Omental fat pad (tissue), 4 donors: ENCODE measurements at places on chromosomes 16 and 17.

- no peak for DNase-seq
These were observed 492 bp upstream of the CAMTA2 start for GRCh38 chr17:4987767-4988567.

- no peak for DNase-seq
These were observed 53.8 kb upstream of the LYRM9 start for GRCh38 chr17:27947005-27947406.

DNA sequence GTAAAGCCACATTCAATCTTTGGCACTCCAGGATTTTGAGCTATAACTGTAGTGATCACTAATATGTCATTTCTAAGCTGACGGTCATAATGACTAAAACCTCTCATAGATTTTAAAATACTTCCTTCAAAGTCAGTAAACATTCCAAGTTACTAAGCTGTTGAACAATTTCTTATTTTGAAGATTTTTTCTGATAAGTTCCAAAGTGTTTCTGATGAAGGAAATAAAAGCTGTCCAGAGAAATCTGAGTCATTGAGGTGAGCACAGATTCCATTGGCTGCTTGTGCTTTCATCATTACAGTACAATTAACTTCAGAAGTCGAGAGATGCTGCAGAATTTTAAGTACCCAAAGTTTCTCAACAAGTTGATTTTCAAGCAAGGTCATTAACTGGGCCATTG lies 23.9 kb downstream of the NLRC5 start:
- no peak for DNase-seq

DNA sequence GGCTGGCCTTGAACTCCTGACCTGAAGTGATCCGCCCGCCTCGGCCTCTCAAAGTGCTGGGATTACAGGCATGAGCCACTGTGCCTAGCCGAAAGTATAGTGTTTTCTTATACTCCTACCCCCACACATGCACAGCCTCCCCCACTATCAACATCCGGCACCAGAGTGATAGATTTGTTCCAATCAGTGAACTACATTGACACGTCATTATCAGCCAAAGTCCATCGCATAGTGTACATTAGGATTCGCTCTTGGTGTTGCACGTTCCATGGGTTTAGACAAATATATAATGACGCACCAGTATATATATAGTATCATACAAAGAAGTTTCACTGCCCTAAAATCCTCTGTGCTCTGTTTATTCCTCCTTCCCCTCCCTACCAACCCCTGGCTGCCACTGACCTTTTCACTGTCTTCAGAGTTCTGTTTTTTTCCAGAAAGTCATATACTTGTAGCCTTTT lies 11.9 kb upstream of the TM4SF5 start:
- DNase-seq: no peak

GRCh38 chr16:27185776-27186130 lies 17.6 kb upstream of the KDM8 start:
- no peak for DNase-seq

- no peak for DNase-seq
These were observed 79.9 kb downstream of the TMC6 start for GRCh38 chr17:78048346-78049292.

- no peak for DNase-seq
These were observed 85.1 kb downstream of the RGS9 start for GRCh38 chr17:65222214-65222738.

DNA sequence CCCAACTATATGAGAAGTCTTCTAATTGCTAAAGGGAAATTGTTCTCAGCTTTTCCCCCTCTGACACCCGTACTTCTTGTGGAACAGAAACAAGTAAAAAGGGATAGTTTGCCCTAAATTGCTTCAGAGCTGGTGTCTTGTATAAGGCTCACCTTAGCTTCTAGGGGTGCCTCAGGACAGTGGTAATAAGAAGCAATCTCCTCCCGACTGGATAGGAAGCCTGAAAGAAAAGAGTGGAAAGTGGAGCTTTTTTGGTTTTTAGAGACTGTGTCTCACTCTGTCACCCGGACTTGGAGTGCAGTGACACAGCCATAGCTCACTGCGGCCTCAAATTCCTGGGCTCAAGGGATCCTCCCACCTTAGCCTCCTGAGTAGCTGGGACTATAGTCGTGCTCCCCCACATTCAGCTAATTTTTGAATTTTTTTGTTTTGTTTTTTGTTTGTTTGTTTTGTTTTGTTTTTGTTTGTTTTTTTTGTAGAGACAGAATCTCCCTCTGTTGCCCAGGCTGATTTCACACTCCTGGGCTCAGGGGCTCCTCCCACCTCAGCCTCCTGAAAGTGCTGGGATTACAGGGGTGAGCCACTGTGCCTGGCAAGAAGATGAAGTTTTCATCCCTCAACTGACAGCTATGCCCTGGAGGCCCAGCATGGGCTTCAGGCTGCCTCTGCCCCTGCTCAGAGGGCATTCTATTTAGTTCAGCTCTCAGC lies 3.4 kb downstream of the TAT start:
- DNase-seq: no peak

DNA sequence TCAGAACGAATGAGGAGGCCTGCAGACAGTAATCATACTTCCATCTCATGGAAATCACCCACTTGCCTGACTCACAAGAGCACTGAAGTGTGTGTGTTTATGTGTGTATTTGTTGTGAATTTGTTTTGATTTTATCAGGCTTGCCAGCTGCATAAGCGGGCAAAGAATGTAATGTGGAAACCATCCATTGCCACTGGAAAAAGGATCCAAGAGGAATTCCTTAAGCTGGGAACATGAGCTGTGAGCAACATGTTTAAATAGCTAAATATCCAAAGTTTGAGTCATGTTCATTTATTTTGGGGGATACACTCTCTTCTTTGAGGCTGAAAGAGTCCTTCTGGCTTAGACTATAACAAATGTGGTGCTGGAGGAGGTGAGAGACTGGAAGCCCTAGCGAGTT lies 198.4 kb upstream of the TBX2 start:
- no peak for DNase-seq

DNA sequence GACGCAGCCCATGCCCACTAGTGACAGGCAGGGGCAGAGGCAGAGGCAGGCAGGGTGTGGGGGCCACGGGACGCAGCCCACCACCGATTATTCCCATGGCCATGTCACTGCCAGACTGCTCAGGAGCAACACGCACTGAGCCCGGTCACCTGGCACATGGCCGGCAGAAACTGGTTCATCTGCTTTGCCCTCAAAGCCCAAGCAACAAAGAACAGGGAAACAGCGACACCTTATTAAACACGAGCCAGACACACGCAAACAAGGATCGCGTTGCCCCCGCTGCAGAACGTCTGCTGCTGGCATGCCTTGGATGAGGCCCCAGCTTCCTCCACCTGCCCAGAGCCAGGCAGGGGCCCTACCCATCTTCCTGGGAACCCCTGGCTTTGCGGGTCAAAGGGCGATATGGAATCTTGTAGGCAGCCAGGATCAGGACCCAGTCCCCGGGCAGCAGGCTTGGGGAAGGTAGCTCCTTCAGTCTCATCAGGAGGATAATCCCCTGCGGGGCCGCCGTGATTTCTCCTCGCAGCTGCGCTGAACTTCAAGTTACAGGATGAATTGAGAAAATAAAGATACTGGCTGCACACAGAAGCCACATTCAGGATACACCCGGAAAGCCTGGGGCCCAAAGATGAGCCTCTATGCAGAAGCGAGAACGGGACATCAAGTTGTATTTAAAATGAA lies 4.8 kb downstream of the TBC1D16 start:
- no peak for DNase-seq

- no peak for DNase-seq
These were observed 78.9 kb upstream of the RPH3AL start for GRCh38 chr17:431494-431893.

DNA sequence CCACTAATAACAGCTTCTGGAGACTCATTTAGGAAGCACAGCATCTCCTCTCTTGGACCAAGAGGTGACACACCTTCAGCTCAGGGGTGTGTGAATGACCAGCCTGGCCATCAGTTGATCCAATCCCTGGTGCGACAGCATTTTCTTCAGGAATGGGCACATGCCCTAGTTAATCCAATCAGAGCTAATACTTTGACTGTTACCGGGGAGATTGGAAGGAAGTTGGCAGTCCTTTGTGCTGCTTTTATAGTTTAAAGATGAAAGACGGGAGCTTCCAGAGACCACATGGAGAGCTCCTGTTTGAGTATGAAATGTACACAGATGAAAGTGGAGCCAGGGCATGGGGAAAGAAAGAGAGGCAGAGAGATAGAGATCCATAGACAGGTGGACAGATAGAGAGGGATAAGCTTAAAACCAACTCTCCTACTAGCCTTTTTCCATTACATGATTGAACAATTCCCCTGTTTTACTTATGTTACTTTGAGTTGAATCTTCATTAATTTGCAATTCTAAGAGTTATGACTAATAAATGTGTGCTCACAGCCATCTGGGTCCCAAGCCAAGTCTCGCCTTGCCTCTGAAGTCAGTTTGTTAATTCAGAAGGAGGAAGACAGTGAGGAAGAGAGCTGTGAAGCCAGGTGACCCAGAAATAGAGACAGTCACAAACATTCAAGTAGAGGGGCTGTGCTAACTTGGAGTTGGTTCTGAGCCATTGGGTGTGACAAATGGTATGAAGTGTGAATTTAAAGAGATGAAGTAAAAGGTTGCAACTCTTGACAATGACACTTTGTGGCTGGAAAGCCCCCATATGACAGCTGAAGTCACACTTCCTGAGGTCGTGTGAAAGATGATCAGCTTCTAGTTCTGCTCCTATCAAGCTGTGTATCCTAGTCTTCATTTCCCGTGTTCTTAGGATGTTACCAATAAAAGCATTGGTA lies 120.0 kb upstream of the GOT2 start:
- DNase-seq: no peak

- DNase-seq: no peak
These were observed 18.0 kb upstream of the CEP20 start for GRCh38 chr16:15906439-15906838.

- DNase-seq: no peak
These were observed 13.8 kb downstream of the KCTD19 start for GRCh38 chr16:67312719-67313118.

GRCh38 chr17:37361543-37361942 lies 14.2 kb upstream of the C17orf78 start:
- DNase-seq: no peak

GRCh38 chr17:48030531-48030930 lies 7.1 kb downstream of the COPZ2 start:
- no peak for DNase-seq

- no peak for DNase-seq
These were observed 188.6 kb downstream of the C16orf78 start for GRCh38 chr16:49562228-49562627.

- no peak for DNase-seq
These were observed 12.4 kb downstream of the COL1A1 start for GRCh38 chr17:50188921-50189549.

- DNase-seq: no peak
These were observed 173.1 kb downstream of the CEP112 start for GRCh38 chr17:66018786-66019185.

DNA sequence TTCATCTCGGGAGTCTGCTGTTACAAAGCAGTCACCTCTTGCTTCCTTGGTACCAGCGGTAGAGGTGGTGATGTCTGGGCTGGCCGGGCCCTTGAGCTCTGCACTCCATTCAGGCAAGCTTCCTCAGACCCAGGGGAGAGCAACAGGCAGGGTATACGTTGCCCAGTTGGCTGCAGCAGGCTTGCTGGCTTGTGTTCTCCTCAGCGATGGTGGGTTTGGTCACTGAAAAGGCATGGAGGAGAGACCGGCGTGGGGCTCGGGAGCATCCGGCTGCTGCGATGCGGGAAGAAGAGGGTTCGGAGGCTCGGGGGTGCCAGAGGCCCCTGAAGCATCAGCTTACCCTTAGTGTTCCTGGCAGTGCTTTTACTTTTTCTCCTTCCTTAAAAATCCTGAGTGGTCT lies 25.8 kb downstream of the SAP30BP start:
- no peak for DNase-seq

DNA sequence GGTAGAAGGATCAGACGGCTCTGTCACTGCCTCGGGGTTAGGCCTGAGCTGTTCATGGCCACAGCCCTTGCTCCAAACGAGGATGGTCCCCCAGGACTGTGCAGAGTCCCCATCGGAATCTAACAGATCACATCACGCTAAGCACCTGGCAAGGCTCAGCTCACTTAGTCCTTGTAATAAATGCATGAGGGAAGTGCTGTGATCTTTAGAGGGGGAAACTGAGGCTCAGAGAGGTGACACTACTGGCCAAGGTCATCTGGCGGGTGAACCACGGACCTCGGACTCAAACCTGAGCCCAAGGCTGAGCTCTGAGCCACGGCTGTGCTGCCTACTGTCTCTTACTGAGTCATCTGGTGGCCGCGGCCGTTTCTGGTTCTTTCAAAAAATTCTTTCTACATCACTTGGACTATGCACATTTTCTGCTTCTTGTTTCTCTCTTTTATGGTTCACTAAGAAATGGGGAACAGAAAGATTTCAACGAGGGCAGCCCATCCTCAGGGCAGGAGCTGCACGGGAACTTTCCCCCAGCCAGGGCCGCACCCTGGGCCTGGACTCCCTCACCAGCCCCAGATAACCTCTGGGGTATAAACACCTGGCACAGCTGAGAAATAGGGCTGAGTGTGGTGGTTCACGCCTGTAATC lies 55.6 kb downstream of the COTL1 start:
- DNase-seq: no peak

DNA sequence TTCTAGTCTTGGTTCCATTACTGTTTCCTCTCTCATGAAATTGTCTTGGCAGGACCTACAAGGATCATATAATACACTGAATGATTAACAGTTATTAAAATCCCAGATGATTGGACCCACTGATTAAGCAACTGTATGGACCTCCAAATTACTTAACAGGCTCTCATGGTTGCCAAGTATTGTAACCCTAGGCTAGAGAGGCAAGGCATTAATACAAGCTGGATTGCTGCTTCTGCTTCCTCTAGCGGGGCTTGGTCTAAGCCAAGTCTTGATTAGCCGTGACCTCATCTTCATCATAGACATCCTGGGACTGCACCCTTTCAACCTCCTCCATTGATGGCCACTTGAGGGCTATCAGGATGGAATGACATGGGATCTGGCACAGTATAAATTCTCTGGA lies 46.9 kb downstream of the SYCE1L start:
- no peak for DNase-seq

GRCh38 chr16:67345401-67345800 lies 18.8 kb downstream of the LRRC36 start:
- DNase-seq: no peak

- DNase-seq: no peak
These were observed 862.6 kb upstream of the GOT2 start for GRCh38 chr16:59596693-59597092.
